ENCODE measurements at places on chromosomes 5 and 9. TPM values are rescaled to one million over a fixed set of nuclear protein-coding genes. Genes with fewer than 3 reads are reported as not detected.

INSL6 gene
- total RNA-seq = not detected

GRCh38 chr9:76255781-76256455 lies 138.3 kb downstream of the RFK start:
- DNase-seq = peak; percentile 99
- H3K27ac ChIP-seq = no peak overlapping the region
- H3K4me3 ChIP-seq = no peak overlapping the region

DNA sequence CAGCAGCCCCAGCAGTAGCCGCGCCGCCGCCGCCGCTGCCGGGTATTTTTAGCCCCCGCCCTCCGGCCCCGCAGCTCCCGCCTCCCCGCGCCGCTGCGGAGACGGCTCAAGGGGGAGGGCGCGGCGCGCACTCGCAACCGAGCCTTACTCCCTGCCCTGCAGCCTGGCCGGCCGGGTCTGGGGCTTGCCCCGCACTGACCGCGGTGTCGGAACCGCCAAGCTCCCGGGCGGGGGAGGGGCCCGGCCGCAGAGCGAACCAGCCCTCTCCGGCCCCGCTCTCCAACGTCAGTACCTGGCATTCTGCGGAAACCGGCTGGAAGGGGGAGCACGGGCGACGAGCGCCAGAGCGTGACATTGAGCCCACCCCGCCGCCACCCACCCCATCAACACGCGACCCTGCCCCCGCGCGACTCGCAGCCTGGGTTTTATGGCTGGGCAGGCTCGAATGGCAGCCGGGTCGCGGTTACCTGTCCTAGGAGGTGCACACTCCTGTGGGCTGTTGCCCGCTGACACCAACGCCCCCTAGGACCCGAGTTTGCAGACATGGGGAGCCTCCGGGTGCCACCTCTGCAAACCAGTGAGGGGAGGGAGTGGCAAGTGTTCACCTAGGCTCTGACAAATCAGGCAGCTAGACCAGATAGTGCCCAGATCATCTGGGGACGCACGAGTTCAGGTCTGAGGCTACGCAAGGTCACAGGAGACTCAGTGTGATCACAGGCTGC lies at the start of gene ACSL6:
ACSL6 (minus strand) TSS at position 37 of the 722 bp plus-strand sequence. CDS start 105 bp downstream, outside the sequence.
- no peak within 1 kb of the TSS for H3K27ac ChIP-seq
- H3K4me1 ChIP-seq = no peaks in the 10 kb centered on the region
- no peak for DNase-seq
- no peaks in the 10 kb centered on the region for H3K36me3 ChIP-seq

GRCh38 chr9:21688108-21689102 lies 114.0 kb upstream of the MTAP start:
- no peak for DNase-seq
- H3K27ac ChIP-seq = no peak overlapping the region
- H3K27me3 ChIP-seq = peaks cover 13% of the 10 kb centered on the region
- no peaks in the 10 kb centered on the region for H3K36me3 ChIP-seq
- no peaks in the 10 kb centered on the region for H3K4me1 ChIP-seq

- DNase-seq = no peak
- no peaks in the 10 kb centered on the region for H3K36me3 ChIP-seq
- H3K27me3 ChIP-seq = no peaks in the 10 kb centered on the region
These were observed 65.6 kb downstream of the POU5F2 start for GRCh38 chr5:93675460-93676450.

ADAMTS12 gene
- total RNA-seq = 25.6 TPM
